GDM1 (cell line): ENCODE measurements at places on chromosomes 7 and 10.

DNA sequence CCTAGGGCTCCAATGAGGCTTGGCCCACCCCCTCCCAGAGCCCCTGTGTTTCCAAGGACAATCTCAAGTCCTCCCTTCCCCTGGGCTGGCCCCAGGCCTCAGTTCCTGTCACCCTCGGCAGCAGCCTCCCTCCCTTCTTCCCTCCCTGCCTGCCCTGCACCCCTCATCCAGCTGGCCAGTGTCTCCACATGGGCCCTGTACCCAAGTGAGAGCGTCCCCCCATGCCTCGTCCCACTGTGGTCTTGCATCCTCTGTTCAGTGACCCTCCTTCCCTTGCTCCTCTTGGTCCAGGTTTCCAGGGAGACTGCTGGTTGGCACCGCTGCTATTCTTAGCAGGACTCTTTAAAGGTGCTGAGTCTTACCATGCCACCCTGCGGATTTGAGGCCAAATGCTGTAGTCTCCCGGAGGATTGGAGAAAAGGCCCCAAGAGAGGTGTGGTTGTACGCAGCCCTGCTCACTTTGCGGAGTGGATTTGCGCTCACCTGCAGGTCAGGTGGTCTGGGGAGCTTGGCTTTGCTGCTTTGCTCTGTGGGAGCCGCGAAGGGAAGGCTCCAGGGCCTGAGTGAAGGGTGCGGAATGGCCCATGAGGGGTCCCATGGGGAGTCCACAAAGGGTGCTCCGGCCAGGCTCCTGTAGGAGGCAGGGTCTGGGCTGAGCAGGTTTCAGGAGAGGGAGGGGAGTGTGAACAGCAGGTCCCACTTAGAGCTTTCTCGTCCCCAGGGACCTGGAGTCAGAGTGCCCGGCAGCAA lies 519.2 kb downstream of the TCERG1L start:
- no peak for DNase-seq

DNA sequence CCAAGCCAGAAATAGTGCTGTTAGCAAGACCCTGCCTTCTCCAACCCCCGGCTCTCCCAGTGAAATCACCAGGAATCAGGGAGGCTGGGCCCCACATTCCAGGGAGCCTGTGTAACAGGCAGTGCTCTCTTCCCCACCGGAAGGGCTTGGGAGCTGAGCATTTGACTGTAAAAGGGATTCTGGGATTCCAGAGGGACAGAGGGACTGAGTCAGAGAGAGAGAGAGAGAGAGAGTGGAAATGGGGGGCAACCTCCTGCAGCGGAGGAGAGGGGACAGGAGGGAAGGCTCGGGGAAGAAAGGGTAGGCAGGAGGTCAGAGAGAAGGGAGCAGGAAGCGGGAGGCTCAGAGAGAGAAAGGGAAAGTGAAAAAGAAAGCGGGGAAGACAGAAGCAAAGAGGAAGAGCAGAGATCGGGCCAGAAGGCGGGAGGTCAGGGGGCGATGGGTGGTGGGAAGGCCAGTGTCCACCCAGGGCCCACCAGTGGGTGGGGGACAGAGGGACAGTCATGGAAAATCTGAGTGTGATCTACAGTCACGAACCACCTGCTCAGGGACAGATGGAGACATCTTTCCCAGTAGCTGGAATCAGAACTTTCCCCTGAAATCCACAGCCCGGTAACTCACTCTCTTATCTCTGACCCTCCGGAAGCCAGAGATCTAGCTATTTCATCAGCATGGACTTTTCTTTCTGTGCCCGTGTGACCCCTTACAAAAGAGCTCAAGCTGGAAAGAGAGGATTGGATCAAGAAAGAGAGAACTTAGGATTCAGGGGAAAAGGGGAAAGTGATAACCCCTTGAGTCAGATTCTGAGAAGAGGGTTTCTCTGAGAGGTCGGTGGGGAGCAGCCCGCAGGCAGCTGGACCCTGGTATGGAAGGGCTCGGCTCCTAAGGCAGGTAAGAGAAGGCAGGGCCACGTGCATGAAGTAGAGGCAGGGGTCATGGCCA lies 4.6 kb upstream of the SERPINE1 start:
- DNase-seq = no peak

- DNase-seq = no peak
Observed at GRCh38 chr7:85914437-85914836, 727.6 kb upstream of the SEMA3D start.

DNA sequence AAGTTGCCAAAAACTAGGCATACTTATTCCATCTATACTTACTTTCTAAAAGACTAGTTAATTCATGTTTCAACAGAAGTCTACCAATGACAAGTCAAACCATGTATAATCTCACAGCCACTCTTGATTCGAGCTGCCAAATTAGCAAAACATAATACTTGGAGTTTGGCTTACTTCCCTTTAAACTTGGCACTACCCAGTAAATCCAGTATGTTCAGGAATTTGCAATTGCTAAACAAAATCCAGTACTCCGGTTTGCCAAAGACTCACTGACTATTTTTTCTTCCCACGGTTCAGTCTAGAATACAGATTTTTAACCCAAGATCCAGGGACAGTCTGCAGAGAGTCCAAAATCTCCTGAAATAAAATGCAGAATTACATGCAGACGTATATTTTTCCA lies 4.6 kb downstream of the OAT start:
- DNase-seq = no peak

DNA sequence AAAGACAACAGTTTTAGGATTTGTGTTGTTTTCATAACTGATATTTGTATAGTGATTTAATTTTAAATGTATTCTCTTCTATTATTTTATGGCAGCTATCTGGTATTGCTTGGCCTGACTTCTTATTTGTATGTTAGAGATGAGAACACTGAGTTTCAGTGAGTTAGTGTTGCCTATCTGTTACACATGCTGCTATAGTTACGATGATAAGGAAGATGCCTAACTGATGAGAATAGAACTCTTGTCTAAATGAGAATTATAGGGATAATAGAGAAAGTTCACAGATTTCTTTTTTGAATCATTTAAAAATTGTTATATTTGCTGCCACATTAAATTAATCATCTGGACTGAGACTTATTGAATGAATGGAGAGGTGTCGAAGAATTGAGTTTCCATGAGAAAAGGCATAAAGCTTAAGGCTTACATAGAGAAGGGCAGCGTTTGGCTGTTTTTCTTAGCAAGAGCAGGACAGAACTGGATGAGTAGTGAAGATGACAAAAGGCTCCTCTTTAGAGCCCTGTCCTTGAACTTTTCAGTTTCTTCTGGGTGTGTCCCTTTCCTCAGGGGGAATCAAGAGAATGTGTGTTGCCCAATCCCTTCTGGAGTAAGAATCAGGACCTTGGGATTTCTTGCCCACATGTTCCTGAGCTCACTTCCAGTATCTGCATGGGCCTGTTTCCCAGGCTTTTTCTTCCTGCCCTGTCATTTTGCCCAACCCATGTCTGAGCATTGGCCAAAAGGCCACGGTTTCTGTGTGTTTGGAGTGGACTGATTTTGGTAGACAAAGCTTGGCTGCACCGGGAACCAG lies 195.6 kb upstream of the CSTF2T start:
- DNase-seq = no peak

DNA sequence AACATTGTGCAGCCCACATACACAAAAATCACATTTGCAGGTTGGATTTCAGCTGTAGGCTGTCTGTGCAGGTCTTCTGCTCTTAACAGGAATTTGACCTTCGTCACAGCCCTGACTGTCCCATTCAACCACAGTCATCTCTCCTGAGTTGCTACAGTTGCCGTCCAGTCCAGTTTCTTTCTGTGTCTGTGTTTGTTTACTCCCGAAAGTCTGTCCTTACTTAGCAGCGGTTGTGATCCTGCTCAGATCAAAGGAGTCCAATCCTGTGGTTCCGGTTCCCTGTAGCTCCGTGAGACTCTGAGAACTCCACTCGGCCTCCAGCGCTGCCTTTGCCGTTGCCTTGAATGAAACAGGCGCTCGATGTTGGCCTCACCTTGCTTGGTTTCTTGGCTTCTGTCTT lies 111.6 kb upstream of the GATA3 start:
- DNase-seq = no peak

- no peak for DNase-seq
Observed at GRCh38 chr10:110649347-110650264, 5.5 kb downstream of the RBM20 start.

GRCh38 chr7:38306171-38306570 lies 32.7 kb upstream of the TARP start:
- no peak for DNase-seq

GRCh38 chr10:6926971-6927370 lies 346.9 kb upstream of the PRKCQ start:
- no peak for DNase-seq

DNA sequence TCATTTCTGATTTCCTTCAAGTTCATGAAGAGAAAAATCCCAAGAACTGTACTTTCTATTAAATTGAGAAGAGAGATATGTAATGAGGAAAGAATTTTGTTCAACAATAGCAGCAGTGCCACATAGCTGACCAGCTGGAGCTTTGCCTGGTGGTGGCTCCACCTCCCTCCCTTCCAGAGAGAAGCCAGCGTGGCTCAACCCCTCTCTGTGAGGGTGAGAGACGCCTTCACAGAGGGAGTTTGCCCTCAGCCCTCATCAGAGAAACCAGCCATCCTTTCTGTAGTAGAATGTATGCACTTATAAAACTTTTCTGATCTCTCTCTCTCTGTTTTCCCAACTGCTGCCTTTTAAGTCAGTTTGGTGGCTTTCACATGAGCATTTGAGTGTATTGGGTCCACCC lies 20.5 kb upstream of the COL1A2 start:
- DNase-seq = no peak

- no peak for DNase-seq
Observed at GRCh38 chr7:101402081-101402779, 39.6 kb downstream of the COL26A1 start.

DNA sequence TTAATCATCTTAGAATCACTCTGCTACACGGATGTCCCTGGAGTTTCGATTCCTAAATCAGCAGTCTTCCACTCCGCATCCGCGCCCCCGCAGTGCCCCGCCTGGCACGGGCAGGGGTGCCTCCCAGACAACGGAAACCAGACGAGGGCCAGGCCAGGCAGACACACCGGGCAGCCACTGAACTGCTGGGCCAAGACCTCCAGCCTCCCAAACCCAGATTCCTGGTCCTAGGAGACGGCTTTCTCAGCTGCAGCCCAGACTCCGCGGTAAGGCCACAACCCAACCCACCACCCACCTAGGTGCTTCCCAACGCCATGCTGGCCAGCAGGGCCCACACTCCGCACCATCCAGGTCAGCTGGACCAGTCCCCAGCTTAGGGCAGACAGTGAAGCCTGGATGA lies 33.2 kb downstream of the MAD1L1 start:
- DNase-seq = no peak

DNA sequence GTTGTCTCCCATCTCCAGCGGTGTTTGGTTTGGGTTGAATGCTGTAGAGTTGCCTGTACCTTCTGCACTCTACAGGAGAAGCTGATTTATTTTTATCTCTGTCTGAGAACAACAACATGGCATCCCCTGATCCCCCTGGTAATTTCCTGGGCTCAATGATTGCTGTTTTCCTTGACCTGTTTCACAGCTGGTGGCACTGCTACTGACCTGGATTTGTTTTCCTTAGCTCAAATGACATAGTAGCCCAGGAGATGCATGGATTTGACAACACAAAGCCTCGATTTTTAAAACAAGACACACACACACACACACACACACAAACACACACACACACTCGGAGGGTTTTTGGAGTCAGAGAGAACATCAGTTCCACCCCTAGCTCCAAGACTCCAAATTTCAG lies 301.6 kb downstream of the NRG3 start:
- DNase-seq = no peak

DNA sequence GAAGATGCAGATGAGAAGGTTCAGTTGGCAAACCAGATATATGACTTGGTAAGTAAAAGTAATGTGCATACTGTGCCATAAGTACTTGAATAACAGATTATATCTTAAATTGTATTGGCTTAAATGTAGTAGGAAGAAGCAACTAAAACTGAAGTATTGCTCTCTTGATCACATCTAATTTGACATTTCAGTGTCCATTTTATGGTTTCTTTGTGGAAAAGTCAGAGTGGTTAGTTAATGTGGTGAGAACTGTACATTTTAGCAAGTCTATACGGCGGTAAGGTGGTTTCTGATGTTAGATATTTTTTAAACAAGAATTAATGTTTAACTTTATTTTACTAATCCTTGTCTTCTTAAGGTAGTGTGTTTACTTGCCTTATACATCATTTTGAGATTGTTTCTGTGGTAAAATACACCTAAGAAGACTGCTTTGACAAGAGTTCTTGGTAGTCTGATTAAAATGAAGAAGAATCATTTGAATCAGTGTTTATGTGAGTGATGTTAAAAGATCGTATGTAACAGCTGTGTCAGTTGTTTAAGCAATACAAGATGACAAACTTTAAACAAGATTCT lies 5.1 kb downstream of the ING3 start:
- DNase-seq = no peak

DNA sequence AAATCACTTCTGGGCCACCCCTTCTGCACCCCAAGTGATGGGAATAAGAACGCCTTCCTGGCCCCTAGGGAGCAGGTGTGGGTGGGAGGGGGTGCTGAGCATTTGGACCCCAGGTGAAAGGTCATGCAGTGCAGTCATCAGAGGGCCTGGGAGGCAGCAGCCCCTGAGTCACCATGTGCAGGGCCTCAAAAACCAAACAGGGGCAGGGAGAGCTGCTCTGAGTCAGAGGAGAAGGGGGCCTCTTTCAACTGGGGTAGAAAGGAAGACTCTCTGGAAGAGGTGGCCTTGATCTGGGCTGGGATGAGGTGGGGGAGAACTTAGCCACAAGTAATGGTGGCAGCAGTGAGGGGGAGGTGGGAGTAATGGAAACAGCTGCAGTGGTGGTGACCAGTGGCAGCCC lies 164.3 kb downstream of the BUB3 start:
- DNase-seq = no peak

- no peak for DNase-seq
Observed at GRCh38 chr10:101311185-101312066, 42.5 kb upstream of the BTRC start.

DNA sequence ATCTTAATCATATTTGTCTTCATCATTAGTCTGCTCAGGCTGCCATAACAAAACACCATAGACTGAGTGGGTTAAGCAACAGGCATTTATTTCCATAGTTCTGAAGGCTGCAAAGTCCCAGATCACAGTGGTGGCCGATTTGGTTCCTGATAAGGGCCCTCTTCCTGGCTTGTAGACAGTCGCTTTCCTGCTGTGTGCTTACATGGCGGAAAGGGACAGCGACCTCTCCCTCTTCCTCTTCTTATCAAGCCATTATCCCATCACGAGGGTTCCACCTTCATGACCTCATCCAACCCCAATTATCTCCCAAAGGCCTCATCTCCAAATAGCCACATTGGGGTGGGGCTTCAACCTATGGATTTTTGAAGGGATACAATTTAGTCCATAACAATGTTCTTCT lies 84.0 kb downstream of the LYZL1 start:
- no peak for DNase-seq

- DNase-seq = no peak
Observed at GRCh38 chr10:124146483-124146882, 53.1 kb upstream of the CHST15 start.

- DNase-seq = no peak
Observed at GRCh38 chr10:30432622-30433305, 1.2 kb upstream of the MAP3K8 start.

GRCh38 chr7:20393021-20393610 lies 62.4 kb downstream of the ITGB8 start:
- no peak for DNase-seq

DNA sequence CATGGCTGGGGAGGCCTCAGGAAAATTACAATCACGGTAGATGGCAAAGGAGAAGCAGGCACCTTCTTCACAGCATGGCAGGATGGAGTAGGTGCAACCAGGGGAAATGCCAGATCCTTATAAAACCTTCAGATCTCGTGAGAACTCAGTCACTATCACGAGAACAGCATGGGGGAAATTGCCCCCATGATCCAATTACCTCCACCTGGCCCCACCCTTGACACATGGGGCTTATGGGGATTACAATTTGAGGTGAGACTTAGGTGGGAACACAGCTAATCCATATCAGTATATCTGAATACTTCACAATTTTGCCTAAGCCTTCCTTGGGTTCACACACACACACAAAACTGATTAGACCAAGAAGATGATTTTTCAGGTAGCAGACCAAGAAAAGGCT lies 145.1 kb upstream of the COL1A2 start:
- no peak for DNase-seq
